ENCODE measurements at places on chromosomes 11 and 22. TPM values are rescaled to one million over a fixed set of nuclear protein-coding genes. Genes with fewer than 3 reads are reported as not detected.

Gene MYO7A
- total RNA-seq, result under 0.01 TPM

Gene LRRC4C
- total RNA-seq, result 2.2 TPM

Gene PIH1D2
- 2.9 TPM for total RNA-seq

Gene GGTLC3
- total RNA-seq, result not detected

Gene SLC43A3
- total RNA-seq, result 61.0 TPM

Gene TTC36
- total RNA-seq, result 1.1 TPM

Gene IGSF22
- not detected for total RNA-seq

DNA sequence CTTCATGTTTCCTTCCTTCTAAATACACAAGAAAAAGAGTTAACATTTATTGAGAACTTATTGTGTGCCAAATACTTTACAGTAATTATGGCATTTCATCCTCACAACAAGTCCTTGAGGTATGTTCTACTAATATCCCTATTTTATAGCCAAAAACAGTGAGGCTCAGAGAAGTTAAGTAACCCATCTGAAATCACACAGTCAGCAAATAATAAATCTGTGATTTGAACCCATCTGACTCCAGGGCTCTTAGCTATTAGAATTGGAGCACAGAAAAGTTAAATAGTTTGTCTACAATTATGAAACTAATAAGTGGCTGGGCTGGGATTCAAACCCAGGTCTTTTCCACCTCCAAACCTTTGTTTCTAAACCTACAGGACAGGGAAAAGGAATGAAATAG is 36.5 kb upstream of the MYOD1 start:
- H3K4me3 ChIP-seq, result no peak overlapping the region
- DNase-seq, result no peak

DNA sequence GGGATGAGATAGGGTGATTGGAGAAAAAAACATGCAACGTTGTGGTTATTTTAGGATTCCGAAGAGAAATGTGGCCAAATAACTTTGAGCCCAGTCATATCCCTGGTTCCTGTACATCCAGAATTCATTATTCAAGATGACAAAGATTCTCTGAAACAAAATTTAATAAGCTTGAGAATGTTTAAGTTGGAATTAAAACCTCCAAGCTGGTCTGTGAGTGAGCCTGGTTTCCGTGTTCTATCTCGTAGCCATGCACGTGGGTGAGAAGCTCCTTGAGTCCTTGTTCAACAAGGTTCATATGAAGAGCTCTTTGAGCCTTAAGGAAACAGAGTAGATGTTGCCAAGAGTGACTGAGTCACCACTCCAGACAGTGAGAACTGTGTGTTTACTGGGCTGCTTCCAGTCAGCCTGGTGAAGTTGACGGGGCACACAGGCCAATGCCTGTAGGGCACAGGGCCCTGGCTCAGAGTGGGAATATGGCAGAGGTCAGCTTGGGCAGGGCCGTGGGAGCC is 206.5 kb downstream of the NAV2 start:
- peak overlapping the region; percentile 94 for H3K27ac ChIP-seq
- peaks cover 63% of the 10 kb centered on the region for H3K4me1 ChIP-seq
- H3K4me3 ChIP-seq, result peak overlapping the region; percentile 32
- DNase-seq, result peak; percentile 93
- H3K27me3 ChIP-seq, result no peaks in the 10 kb centered on the region

DNA sequence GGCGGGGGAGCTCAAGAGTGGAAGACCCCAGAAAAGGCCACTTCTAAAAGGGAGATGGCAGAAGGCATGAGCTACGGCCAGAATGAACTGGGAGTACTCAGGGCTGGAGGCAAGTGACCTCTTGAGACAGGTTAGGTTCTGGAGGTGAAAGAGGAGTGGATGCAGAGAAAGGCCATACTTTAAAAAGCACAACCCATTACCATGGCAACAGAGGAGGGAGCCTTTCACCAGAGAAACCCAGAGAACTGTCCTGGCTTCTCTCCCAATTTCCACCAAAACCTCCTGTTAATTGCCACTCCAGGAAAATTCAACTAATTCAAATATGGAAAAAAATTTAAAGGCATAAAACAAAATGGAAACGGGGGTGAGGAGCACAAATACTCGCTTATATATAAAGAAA is 15.8 kb downstream of the A4GALT start:
- no peaks in the 10 kb centered on the region for H3K27me3 ChIP-seq
- DNase-seq, result peak; percentile 62
- no peak overlapping the region for H3K27ac ChIP-seq
- no peak overlapping the region for H3K4me3 ChIP-seq
- H3K4me1 ChIP-seq, result no peaks in the 10 kb centered on the region

GRCh38 chr11:121214861-121215260 is 77.7 kb upstream of the SC5D start:
- no peak overlapping the region for H3K4me3 ChIP-seq
- no peaks in the 10 kb centered on the region for H3K36me3 ChIP-seq
- H3K4me1 ChIP-seq, result no peaks in the 10 kb centered on the region
- peaks cover 11% of the 10 kb centered on the region for H3K27me3 ChIP-seq
- no peak overlapping the region for H3K27ac ChIP-seq

- H3K27ac ChIP-seq, result no peak overlapping the region
- H3K36me3 ChIP-seq, result no peaks in the 10 kb centered on the region
- H3K4me3 ChIP-seq, result no peak overlapping the region
Measured at GRCh38 chr11:88105526-88105925, 69.7 kb downstream of the RAB38 start.

GRCh38 chr22:33400061-33400840 is 342.1 kb upstream of the SYN3 start:
- DNase-seq, result no peak
- no peak overlapping the region for H3K27ac ChIP-seq
- H3K4me1 ChIP-seq, result peaks cover 4% of the 10 kb centered on the region
- no peaks in the 10 kb centered on the region for H3K36me3 ChIP-seq
- H3K4me3 ChIP-seq, result no peak overlapping the region

DNA sequence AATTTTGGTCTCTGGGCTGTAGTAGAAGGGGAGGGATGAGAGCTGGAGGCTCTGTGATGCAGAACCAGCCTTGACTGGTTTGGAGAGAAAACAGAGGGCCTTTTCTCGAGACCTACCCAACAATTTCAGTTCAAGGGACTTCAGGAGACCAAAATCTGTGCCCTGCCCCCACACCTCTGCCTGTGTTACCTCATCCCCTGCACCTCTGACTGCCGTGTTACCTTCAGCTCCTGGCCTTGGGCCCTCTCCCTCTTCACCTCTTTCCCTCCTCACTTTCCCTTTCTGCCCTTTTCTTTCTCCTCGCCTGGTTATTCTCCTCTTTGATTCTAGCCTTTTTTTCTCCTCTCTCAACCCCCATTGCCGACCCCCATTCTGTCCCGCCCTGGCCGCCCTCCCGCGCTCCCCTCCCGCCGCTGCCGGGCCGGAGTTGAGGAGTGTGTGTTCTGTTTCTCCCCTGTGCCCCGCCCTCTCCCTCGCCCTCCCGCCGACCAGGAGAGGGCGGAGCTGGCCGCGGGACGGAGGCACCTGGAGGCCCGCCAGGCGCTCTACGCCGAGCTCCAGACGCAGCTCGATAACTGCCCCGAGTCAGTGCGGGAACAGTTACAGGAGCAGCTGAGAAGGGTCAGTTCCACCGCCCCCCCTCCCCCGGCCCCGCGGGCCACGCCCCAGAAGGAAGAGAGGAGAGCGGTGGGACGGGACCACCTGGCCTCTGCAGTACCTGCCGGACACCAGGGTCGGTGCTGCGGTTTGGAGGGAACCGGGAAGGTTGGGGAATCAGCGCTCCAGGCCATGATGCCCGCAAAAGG is 27.2 kb downstream of the PHLDB1 start:
- peaks cover 35% of the 10 kb centered on the region for H3K4me1 ChIP-seq
- peaks cover 81% of the 10 kb centered on the region for H3K36me3 ChIP-seq
- H3K27me3 ChIP-seq, result no peaks in the 10 kb centered on the region
- DNase-seq, result peak; percentile 89
- H3K27ac ChIP-seq, result peak overlapping the region; percentile 46

DNA sequence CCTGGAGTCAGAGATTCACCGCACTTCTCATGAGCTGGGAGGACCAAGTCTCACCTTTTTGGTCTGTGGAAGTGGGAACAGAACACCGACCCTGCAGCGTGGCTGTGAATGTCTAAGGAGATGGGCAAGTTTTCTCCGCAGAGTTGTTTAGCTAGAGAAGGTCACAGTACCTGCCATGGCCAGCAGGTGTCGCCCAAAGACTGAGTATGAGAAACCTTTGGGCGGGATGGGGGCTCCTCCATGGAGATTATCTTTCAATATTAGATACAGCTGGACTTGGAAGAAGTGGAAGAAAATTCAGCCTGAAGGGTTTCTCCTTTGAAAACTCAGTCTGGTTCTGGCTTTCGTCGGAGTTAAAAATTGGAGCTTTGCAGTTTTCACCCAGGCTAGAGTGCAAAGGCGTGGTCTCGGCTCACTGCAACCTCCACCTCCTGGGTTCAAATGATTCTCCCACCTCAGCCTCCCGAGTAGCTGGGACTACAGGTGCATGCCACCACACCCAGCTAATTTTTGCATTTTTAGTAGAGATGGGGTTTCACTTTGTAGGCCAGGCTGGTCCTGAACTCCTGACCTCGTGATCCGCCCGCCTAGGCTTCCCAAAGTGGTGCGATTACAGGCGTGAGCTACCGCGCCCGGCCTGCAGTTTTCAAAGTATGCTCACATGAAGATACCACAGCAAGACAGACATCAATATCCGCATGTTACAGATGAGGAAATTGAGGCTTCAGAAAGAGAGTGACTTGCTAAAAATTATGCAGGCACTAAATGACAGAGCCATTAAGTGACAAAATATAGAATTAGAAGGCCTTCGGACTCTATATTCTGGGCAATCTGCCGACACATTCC is 10.7 kb upstream of the DSCAML1 start:
- DNase-seq, result peak; percentile 93
- H3K4me3 ChIP-seq, result no peak overlapping the region
- no peak overlapping the region for H3K27ac ChIP-seq
- peaks cover 19% of the 10 kb centered on the region for H3K27me3 ChIP-seq

DNA sequence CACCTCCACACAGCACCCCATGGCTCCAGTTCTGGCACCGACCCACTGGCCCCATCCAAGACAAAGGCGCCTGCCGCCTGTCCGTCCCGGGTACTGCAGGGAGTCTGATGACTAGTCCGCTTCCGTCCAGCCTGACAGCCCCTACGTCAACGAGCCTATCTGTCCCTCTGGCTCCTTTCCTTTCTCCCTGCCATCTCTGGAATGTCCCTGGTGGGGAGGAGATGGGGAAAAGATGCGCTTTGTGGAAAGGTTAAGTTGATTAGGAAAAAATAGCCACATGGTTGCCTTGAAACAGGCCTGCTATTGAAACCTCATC is 10.4 kb downstream of the PDGFB start:
- H3K36me3 ChIP-seq, result no peaks in the 10 kb centered on the region
- H3K27ac ChIP-seq, result no peak overlapping the region
- H3K27me3 ChIP-seq, result peaks cover 27% of the 10 kb centered on the region
- peak; percentile 91 for DNase-seq
- H3K4me3 ChIP-seq, result no peak overlapping the region

DNA sequence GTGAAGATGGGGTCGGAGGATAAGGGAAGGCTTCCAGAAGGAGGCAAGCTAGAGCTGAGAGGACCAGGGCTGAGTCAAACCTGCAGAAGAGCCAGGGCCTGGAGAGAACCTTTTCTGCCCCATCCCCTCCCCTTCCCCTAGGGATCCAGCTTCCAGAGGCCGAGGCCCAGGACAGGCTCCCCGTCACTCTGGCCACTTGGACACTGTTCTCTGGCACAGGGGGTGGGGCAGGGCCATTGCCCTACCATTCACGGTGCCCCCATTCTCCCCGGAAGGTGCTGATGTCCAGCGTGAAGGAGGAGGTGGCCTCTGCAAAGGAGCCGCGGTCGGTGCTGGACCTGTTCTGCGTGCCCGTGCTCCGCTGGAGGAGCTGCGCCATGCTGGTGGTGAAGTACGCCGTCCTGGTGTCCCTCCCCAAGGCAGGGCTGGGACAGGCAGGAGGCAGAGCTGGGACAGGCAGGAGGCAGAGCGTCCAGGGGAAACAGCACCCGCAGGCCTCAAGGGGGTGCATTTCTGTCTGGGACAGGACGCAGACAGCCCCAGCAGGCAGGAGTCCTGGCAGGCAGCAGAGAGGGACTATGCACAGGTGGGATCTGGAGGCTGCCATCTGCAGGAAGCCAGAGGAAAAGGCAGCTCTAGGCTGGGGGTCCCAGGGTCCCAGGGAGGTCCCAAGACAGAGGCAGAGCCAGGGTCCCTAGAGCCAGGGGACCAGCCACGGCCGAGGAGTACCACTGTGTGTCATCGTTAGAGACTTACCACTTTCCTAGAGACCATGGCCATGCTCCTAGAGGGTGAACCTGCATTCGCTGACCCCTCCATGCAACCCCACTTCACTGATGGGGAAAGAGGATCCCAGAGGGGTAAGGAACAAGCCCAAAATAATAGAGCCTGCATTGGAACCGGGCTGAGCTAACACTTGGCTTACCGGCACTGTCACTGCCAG is 25.8 kb upstream of the SLC22A12 start:
- H3K4me1 ChIP-seq, result no peaks in the 10 kb centered on the region
- H3K4me3 ChIP-seq, result no peak overlapping the region
- H3K36me3 ChIP-seq, result no peaks in the 10 kb centered on the region
- H3K27ac ChIP-seq, result no peak overlapping the region
- H3K27me3 ChIP-seq, result peaks cover 5% of the 10 kb centered on the region
- peak; percentile 62 for DNase-seq

DNA sequence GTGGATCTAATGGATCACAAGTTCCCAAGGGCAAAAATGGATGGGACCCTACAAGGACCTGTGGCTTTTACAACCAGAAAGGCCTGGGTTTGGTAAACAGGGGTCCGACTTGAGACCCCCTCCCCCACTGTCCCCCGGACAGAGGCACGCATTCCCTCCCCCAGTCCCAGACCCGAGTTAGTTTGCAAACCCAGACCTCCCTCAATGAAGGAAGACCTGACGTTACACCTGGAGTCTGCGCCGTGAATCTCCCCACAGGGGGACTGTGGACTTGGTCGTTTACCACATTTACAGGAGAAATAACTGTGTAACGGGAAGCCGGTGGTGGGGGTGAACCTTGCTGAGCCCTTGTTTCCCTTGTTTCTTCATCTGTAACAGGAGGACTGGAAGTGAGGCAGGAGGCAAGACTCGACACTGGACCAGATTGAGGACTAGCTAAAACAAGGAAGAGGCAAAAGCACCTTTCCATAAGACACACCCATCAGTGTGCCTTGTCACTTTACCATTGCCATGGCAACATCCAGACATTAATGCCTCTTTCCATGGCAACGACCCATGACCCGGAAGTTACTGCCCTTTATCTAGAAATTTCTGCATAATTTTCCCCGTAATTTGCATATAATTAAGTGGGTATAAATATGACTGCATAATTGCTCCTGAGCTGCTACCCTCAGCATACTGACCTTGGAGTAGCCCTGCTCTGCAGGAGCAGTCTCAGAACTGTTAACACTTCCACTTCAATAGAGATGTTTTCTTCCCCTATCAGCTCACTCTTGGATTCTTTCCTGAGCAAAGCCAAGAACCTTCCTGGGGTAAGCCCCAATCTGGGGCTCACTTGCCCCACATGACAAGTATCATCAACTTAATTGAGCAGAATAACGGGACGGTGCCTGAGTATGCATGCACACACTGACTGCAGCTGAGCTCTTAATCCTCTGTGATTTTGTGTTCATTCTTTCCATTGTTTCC is 25.4 kb downstream of the PDGFB start:
- peaks cover 5% of the 10 kb centered on the region for H3K4me1 ChIP-seq
- H3K4me3 ChIP-seq, result no peak overlapping the region
- peaks cover 37% of the 10 kb centered on the region for H3K27me3 ChIP-seq
- DNase-seq, result peak; percentile 14
- no peaks in the 10 kb centered on the region for H3K36me3 ChIP-seq

GRCh38 chr22:41722496-41722895 is 23.2 kb downstream of the MEI1 start:
- H3K36me3 ChIP-seq, result no peaks in the 10 kb centered on the region
- no peaks in the 10 kb centered on the region for H3K27me3 ChIP-seq
- no peaks in the 10 kb centered on the region for H3K4me1 ChIP-seq

All from osteoblast (primary cell).